ENCODE measurements at places on chromosomes 2 and 18. TPM values are rescaled to one million over a fixed set of nuclear protein-coding genes. Genes with fewer than 3 reads are reported as not detected.

Gene CIB4
- total RNA-seq: not detected

DNA sequence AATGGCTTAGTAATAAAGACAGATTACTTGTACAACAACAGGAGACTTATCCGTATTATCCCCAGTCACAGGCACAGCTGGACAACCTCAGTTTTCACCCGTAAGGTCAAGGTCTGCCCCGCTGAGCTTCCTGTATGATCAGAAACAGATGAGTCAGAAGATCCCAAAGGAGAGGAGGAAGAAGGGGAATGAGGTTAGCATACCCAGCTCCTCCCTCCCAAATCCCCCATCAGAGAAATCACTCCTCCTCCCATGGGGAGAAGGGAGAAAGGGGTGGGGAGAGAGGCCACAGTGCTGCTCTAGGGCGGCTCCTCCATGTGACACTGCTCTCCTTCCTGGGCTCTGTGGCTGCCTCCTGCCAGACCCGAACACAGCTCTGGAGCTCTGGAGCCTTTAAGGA lies 53.8 kb upstream of the SPTBN1 start:
- DNase-seq: peak; percentile 51

- DNase-seq: no peak
Measured at GRCh38 chr2:107285621-107286299, 399.8 kb upstream of the ST6GAL2 start.

DNA sequence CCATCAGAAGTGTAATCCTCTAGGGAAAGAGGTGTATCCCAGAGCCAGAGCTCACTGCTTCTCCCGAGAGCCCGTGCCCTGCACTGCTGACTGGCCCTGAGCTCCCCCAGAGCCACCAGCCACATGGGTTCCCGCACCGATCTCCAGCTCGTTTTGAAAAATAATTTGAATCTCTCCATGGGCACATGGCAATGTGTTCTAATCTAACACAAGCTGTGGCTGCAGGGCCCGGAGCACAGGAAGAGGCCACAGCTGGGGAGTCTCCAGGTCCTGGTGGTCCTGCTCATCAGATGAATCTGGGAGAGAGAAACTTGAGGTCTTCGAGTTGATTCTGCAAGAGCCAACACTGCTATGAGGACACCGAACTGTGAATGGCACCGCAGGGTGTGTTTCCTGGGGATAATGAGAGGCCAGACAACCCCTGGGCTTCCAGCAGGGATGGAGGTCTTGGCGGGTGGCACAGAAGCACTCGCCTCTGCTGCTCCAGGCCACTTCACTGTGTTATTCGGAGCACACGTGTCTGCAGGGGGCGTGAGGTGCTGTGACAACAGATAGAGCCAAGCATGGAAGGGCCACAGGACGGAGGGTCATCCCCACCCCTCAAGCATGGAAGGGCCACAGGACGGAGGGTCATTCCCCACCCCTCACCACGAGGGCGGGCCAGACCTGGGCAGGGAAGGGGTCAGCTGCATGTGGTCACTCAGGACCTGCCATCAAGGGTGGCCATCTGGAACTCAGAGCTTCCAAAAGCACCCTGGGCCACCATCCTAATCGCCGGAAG lies 196.8 kb downstream of the NDUFA10 start:
- no peak for DNase-seq

Gene EN1
- total RNA-seq: 0.27 TPM

- peak; percentile 46 for DNase-seq
Measured at GRCh38 chr2:71923143-71923525, 224.5 kb downstream of the CYP26B1 start.

Gene CAPN14
- 1.0 TPM for total RNA-seq

- DNase-seq: peak; percentile 7
Measured at GRCh38 chr2:135557530-135557929, 26.2 kb downstream of the R3HDM1 start.

DNA sequence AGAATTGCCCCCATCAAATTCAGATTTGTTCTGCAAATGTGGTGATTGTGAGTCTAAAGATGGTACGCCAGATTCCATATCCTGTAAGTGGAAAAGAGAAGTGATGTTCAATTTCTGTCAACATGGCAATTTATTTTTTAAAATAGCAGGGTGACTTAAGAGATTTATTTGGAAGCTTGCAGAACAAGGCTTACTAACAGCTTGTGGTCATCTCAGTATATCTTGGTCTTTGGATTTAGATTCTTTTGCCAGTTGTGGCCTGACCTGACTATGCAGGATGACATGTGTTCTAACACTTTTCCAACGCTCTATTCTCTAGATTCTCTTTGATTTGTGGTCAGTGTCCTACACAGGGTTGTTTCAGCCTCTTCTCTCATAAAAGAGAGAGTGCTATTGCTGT lies 74.4 kb downstream of the MAP3K20 start:
- peak; percentile 66 for DNase-seq

GRCh38 chr2:6412533-6413091 lies 453.1 kb downstream of the CMPK2 start:
- DNase-seq: no peak

- DNase-seq: no peak
Measured at GRCh38 chr18:79227621-79228020, 158.4 kb downstream of the ATP9B start.

- peak; percentile 76 for DNase-seq
Measured at GRCh38 chr2:121974897-121975661, 219.6 kb downstream of the TSN start.

DNA sequence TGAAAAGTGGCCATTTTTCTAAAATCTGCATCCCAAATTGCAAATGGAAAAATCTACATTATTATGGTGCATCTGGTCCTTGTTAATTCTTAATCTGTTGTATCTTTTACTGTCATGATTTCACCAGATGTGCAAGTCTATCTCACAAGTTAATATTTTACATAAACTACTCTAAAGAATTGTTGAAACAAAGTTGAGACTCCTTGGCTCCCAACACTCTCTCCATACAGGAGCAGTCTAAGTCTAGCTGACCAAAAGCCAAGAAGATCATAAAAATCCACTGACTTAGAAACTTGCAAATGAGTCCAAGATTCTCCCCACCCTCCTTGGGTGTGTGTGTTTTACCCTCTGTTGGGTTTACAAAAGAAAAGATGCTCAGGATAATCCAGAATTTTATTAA lies 85.1 kb downstream of the NCKAP5 start:
- no peak for DNase-seq

DNA sequence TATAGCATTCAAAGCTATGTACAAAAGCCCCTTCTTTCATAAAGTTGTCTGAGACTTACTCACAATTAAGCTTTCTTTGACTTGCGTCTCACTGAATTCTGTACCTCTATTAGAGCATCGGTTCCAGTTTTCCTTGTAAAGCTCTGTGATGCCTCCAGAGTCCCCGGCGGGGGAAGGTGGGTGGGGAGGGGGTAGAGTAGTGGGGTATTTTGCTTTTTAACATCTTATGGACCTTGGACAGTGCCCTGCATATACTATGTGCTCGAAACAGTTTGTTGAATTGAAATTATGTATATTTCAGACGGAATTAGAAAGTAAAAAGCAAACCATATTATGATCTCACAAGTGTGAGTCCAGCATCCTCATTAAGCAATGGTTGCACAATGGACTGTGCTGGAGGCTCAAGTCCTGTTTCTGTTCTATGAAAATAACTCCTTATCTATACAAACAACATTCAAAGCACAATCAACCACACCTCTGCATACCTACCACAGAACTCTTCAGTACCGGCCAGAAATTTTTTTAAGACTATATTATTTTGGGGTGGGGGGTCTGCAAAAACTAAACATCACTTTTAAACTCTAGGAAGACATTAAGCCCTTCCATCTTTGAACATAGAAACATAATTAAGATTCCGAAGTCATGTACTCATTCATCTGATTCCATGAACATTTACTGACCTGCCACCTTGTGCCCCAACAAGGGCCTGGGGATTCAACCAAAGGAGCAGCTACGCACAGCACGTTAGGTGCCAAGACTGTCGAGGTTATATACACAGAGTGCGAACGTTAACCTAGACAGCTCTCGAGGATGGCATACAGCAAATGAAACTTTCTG lies 908 bp downstream of the STAT1 start:
- no peak for DNase-seq

DNA sequence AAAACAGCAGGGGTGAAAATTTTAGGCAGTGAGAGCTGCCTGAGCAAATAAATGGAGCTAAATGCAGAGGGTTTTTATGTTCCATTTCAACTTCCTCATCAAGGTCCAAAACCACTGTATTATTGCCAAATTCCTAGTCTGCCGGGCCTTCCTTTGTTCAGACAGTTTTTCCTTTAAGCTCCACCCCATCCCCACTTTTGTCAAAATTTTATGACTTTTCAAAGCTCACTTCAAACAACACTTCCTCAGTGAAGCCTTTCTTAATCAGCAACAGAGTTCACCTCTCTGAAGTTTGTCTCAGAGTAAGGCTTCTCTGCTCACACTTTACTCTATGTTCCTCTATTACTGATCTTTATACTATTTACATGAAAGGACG lies 81.3 kb downstream of the CERKL start:
- no peak for DNase-seq

GRCh38 chr2:239337122-239337876 lies 63.5 kb downstream of the HDAC4 start:
- no peak for DNase-seq

GRCh38 chr2:18500333-18500732 lies 60.1 kb downstream of the RDH14 start:
- peak; percentile 49 for DNase-seq
